Fibroblast of the aortic adventitia (primary cell): ENCODE measurements at places on chromosomes 13 and 19. TPM values are rescaled to one million over a fixed set of nuclear protein-coding genes. Genes with fewer than 3 reads are reported as not detected.

DNA sequence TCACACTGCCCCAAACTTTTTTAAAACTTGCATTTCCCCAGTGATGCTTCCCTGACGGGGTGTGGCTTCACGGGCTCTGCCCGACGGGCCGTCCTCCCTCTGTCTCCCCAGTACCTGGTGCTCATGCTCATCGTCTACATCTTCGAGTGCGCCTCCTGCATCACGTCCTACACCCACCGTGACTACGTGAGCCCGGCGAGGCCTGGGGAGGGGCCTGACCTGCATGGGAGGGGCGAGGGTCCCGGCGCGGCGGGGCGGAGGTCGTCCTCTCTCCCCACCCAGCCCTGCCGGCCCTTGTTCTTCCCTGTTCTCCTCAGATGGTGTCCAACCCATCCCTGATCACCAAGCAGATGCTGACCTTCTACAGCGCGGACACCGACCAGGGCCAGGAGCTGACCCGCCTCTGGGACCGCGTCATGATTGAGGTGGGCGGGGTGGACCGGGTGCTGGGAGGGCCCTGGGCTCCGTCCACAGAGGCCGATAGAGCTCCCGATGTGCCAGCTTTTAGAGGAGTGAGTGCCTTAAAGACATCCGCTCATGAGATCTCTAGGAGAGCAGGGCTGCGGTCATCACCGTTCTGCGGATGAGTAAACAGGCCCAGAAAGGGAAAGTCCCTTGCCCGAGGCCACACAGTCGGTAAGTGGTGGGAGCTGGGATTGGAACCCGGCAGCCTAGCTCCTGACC lies 6.9 kb downstream of the UPK1A start:
- DNase-seq, result peak; percentile 48

DNA sequence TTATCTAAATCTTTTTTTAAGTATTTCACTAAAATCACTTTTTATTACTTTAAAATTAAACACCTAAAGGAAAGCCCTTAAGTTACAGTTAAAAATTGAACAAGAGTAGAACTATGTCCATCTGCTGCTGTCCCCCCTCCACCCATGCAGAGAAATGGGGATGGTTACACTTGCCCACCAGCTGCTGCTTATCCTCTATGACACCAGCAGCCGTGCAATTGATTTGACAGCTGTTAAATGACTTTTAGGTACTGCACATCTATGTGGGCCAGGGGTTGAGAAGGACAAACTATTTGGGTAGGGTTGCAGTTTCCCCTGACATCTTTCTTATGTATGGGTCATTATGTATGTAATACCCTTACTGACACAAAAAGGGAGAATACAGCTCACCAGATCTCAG lies 77.2 kb downstream of the TBC1D4 start:
- DNase-seq, result no peak

GRCh38 chr13:87376081-87376480 lies 295.1 kb upstream of the SLITRK5 start:
- no peak for DNase-seq

GRCh38 chr13:80259159-80259558 lies 81.8 kb downstream of the SPRY2 start:
- no peak for DNase-seq

GRCh38 chr13:50589651-50590054 lies 253.8 kb downstream of the DLEU7 start:
- peak; percentile 87 for DNase-seq

GRCh38 chr19:32810452-32810851 lies 59.1 kb downstream of the SLC7A9 start:
- no peak for DNase-seq

GRCh38 chr13:110336108-110336507 lies 29.0 kb downstream of the COL4A2 start:
- no peak for DNase-seq

DNA sequence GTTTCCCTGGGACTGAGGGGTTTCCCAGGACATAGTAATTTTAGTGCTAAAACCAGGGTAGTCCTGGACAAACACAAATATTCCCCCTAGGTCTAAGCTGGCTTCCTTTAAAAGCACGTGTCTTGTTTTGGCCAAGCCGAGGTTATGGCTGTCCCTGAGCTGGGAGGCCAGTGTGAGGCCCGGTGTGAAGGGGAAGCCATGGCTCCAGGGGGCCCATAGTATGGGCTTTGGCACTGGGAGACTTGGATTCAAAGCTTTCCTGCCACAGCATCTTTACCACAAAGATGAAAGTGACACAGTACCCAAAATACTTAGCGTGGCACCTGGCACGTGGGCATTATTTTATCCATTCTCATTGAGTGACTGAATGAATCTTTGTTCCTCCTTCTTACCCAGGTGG lies 345.2 kb downstream of the ZNF536 start:
- DNase-seq, result no peak

DNA sequence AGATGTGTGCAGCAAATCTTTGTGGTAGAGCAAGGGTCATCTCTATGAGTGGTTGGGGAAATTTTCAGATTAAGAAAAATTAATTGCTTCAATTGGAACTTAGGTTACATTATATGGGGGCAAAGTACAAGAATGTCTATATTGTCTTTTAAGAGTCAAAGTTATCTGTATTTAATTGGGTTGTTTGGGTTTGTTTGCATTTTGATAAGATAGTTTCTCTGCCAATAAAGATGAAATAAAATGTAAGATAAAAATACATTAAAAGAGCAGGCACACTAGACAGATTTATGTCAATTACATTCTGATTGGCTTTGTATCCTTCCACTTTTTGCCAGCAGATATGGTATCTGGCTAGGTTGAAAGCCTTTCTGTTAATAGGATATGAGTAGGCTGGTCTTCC lies 317.2 kb downstream of the OXGR1 start:
- no peak for DNase-seq

Gene SYNGR4
- not detected in 2 replicates for total RNA-seq
